ENCODE measurements at places on chromosomes 3 and 15.

DNA sequence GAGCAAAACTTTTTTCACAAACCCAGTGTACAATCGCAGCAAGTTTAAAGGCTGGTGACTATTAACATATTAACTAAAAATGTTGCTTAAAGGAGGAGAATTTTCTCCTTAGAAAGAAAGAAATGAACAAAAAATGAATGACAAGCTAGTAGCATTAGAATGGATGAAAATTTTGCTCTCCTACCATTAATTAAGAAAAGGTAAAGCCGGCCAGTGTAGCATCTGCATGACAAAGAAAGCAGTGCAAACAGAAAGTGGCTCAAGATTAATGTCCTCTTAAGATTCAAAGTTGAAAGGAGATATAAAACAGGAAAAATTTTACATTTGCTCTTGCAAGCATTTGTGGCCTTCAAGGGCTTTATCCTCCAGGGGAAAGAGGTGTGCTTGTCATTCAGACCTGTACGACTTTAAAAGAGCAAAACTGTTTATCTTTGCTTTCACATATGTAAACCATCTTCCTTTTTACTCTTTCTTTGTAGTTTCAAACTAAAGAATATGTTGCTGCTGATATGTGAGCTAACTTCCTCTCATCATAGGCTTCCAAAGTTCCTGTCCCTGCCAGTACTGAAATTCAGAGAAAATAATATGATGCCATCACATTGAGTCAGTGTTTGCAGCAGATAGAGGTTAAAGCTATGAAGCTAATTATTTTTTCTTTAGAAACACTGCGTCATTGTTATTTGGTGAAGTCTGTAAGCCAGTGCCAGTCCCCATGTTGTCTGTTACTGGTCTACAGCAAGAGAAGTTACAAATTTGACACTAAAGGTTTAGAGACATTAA lies 439.1 kb upstream of the GRM7 start:
- no peak for DNase-seq

- no peak for DNase-seq
Observed at GRCh38 chr3:108441518-108441917, 68.9 kb downstream of the MYH15 start.

DNA sequence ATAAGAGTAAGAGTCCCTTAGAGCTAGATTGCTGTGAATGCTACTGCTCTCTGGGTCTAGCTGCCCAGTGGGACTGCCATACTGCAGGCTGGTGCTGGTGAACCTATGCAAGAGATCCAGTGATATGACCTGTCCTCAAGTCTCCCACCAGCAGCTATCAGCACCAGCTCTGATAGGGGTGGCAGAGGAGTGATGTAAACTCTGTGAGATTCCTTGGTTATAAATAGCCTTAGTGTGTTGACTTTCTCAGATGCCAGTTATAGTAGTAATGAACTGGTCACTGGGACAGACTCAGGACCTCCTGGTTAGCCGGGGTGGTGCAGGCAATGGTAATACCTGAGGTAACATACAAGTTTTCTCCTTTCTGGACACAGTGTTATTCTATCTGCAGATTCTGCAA lies 194.9 kb upstream of the MANF start:
- DNase-seq, result no peak

DNA sequence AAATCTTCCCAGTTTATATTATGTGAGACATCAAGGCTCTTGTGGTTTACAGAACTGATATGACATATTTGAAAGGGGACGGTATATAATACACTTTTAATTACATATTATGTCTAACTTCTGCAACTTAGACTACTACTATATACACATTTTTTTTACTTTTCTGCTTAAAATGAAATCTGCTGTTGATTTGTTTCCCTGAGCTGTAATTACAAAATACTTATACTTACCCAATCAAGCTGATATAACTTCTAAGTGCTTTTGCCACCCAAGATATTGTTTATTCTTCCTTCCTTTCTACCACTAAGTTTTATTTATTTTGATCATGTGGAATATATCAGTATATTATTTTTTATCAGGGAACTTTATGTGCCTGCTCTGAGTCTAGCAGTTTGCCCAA lies 654.0 kb upstream of the TGFBR2 start:
- no peak for DNase-seq

DNA sequence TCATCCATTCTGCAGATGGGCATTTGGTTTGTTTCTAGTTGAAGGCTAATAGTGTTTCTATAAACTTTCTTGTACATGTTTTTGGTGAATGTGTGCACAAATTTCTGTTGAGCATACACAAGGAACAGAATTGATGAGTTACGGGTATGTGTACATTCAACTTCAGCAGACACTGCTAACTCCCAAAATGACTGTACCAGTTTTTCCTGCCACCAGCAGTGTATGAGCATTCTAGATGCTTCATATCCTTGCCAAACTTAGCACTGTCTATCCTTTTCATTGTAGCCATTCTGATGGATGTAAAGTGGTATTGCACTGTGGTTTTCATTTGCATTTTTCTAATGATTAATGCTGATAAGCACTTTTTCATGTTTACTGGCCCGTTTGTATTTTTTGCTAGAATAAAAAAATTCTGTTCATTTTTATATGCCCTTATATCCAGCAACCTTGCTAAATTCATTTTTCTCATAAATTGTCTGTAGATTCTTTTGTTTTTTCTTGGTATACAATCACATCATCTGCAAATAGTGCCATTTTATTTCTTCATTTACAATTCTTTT lies 110.2 kb downstream of the ATP1B3 start:
- DNase-seq, result no peak
